ENCODE measurements at places on chromosomes 12 and 14.
A peak's percentile ranks its signal among the peaks of the same experiment; 100 is the strongest.

DNA sequence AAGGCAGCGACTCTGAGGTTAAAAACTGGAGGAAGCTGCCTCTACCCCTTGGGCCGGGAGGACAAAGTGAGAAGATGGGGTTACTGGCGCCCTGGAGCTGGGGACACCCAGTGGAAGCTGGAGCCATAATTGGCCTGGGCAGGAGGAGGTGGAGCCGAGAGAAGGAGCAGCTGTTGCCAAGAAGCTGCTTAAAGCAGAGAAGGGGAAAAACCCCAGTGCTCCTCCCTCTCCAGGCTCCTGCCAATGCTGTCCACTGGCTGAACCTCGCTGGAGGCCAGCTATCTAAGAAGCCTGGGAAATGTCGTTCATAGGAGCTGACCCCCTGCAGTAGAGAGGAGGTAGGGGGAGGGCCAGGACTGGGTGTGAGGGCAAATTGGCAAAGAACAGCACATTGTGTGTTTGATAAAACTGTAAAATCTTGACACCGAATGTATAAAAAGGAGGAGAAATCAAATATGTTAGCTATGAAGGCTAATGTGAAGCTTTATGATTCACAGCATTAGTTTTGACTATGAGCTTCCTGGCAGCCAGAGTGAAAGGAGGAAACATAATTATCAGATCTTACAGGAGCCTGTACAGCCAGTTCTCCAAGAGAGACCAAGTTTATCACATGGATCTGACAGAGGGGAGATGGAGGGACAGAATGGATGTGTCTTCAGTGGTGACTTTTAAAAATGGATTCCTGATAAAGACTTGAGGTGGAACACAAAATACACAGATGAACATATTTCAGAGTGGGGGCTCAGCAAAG, 9.5 kb downstream of the HHIPL1 start:
- peak; percentile 99 for ATAC-seq

DNA sequence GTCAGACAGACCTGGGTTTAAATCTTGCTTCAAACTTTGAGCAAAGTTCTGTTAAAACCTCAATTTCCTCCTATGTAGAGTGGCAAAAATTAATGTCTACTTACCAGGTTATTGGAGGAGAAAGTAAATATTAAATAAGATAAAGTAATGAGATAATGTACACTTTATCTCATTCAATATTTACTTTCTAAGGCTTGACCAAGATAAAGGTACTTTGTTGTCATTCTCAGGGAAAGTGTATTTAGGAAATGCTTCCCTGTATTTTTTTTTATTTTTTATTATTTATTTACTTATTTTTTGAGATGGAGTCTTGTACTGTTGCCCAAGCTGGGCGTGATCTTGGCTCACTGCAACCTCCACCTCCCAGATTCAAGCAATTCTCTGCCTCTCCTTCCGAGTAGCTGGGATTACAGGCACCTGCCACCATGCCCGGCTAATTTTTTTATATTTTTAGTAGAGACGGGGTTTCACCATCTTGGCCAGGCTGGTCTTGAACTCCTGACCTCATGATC, 4.7 kb downstream of the FAM161B start:
- ATAC-seq, result no peak

GRCh38 chr12:132145334-132145733, 1.1 kb downstream of the NOC4L start:
- no peak for ATAC-seq

DNA sequence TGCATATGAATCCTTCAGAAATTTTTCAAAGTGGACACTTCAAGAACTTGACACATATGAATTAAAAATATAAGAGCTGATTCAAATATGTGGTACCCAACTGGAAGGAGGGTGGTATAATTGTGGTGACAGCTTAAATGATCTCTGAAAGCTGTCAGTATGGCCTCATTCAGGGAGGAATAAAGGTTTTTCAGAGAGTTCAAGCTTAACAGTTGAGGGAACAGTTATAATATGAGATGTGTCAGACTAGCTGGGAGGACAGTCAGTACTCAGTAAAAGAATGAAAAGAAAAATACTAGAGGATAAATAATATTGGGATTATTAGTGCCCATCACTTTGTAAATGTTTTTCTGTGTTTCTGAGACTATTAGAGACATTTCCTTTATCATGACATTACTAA, 277.5 kb downstream of the RASSF9 start:
- ATAC-seq, result peak; percentile 55

DNA sequence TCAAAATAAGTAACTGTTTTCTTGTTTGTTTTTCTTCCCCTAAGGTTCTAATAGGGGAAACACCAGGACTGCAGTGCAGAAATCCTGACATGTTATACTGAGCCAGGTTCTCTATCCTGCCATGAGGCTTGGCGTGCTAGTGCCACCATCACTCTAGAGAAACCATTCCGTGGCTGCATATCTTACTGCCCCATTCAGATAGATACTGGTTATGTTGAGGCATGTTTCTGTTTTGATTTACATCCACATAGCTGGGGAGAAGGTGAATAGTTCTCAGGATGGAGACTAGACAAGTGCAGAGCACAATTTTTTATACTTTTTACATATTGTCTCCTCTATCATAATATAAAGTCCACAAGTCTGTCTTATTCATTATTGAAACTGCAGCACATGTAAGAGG, 11.5 kb downstream of the MAGOHB start:
- no peak for ATAC-seq

- ATAC-seq, result peak; percentile 74
Observed at GRCh38 chr14:60064491-60065072, 27.1 kb upstream of the PCNX4 start.

GRCh38 chr12:73531752-73532151, 1005.9 kb upstream of the ATXN7L3B start:
- no peak for ATAC-seq

- no peak for ATAC-seq
Observed at GRCh38 chr12:110845339-110845682, 1.5 kb upstream of the CCDC63 start.

DNA sequence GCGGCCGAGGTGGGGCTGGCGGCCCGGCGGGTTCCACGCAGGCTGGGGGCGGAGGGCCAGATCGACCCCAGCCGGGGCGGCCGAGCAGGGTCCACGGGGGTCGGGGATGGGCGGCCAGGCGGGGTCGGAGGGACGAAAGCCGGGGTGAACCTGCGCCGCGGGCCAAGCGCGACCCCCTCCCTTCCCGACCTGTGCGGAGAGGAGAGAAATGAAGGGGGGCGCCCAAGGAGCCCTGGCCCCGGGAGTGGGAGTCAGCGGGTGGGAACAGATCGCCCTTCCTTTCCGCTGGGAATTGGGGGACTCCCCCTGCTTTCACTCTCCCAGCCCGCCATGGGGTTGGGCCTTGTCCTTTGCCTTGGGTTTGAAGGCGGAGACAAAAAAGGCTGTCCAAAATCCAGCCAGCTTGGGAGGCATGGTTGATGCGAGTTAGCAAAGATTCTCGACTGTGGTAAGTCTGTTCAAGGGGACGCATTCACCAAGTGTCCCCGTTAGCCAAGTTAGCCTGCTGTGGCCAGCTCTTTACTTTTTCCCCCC, 559 bp upstream of the CKAP4 start:
- peak; percentile 60 for ATAC-seq

DNA sequence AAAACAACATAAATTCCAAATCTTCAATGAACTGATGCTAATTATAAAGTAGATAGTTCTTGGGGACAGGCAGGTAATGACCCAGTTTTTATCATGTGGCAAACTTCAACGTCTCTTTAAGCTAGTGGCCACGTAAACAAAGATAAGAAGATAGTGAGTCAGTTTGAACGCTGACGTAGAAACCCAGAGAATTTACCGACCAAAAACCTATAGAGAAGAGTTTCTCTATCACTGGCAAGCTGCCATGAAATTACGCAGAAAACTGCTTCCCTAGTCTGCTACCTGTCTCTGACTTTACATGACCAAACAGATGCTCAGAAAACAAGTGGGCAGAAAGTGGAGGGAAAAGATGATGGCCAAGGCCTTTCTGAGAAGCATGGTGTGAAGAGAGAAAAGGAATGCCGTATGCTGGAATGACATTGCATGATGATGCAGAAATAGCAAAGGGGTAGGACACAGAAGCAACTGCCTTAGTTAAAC, 136.3 kb downstream of the ITPR2 start:
- no peak for ATAC-seq

DNA sequence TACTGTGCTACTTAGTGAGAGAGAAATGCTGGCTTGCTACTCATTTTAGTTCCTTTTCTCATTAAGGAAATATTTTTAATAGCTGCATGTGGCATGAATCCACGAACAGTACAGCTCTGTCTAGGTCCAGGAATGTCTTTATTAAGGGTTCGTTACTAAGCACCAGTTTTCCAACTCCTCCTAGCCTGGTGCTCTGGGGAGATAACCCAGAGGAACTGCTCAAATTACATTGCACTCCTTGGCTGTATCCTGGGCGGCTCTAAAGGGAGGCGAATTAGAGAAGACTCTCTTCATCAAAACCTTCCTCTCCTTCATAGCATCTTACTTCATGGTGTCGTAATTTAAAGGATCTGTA, 101.3 kb downstream of the PPM1A start:
- ATAC-seq, result peak; percentile 66

DNA sequence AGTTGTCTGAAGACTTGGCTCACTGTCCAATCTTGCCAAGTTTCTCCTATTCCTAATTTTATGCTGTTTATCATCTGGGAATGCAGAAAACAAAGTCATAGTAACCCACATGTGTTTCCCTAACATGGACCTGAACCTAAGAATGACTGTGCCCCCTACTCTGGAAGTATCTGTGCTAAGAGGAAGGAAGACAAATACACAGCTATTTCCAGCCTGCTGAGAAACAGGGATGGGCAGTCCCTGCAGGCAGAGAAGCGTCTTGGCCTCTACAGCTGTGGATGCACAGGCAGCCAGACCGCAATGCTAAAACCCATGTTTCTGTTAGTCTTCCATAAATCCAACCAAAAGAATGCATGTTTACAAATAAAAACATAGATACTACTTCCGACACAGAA, 56.2 kb downstream of the DUSP16 start:
- peak; percentile 28 for ATAC-seq

DNA sequence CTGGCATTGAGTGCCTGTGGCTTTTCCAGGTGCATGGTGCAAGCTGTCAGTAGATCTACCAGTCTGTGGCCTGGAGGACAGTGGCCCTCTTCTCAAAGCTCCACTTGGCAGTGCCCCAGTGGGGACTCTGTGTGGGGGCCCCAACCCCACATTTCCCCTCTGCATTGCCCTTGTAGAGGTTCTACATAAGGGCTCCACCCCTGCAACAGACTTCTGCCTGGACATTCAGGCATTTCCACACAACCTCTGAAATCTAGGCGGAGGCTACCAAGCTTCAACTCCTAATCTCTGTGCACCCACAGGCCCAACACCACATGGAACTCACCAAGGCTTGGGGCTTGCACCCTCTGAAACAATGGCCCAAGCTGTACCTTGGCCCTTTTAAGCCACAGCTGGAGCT, 102.7 kb upstream of the PLEKHG7 start:
- no peak for ATAC-seq

GRCh38 chr12:90922145-90922627, 32.8 kb downstream of the CCER1 start:
- ATAC-seq, result peak; percentile 96

DNA sequence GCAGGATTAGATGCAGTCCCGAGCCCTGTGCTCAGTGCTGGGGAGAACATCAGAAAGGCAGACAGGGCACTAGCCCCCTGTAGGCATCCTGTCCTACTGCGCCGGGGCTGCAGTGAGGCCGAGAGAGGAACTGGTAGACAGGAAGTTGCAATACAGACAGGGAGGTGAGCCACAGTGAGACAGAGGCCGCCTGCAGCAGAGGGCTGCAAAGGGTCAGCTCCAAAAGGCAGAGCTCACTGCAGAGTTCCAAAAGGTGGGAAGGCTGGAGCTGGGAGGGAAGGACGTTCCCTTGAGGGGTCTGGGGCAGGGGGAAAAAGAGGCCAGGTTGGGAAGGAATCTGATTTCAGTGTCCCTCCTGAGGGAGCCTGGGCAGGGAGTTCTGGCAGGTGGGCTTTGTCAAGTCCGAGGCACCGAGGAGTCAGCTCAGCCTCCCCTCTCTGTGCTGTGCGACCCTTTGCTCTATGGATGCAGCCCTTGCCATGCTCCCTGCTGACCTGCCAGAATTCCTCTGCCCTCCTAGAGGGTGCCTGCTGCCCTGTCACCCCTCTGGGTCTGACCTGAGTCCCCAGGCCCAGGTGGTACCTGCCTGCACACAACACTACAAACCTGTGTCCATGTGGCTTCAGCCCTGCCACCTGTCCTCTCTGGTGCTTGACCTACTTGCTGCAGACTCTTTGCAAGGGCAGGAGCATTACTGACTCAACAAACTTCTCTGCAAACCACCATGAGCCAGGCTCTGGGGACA, 63.5 kb downstream of the PRMT8 start:
- no peak for ATAC-seq

DNA sequence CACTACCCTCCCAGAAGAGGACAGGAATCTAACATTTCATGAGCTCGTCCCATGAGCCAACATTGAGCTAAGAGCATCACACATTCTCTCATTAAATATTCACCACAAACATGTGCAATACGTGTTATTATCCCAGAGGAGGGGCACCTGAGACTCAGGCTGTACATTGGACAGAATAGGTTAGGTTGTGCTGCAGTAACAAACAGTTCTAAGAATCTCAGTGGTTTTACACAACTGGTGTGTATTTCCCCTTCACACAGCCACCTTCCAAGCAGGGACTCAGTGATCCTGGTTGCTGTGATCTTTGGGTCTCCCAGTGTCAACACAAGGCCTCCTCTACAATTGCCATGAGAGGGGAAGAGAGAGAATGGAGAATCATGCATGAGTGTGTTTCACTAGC, 15.0 kb upstream of the ACTN1 start:
- ATAC-seq, result no peak

DNA sequence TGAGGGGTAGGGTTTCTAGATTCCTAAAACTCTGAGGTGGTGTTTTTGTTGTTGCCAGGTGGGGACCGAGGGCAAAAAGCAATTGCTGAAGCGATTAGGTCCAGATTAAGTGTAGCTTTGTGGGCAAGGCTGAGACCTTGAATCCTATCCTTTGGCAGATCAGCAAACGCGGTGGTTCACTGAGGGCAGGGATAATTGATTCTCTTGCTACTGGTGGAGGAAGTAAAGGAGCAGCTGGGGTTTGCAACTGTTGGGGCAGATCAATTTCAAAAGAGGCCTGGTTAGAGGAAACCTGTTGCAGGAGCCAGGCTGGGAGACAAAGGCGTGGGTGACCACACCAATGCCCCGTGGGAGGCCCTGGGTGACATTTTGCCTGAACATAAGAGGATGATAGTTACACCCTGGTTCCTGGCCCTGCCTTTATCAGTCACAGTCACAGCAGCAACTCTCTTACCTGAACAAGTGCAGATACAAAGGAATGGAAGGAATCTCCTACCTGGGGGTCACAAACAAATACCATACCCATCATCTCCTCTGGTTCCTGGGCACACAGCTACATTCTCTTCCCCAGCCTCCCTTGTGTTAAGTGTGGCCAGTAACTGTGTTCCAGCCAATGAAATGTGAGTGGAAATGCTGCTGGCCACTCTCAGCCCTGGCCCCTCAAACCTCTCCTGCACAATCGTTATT, 43.3 kb upstream of the RASSF3 start:
- ATAC-seq, result no peak

GRCh38 chr12:12210416-12210815, 56.4 kb downstream of the LRP6 start:
- no peak for ATAC-seq

GRCh38 chr12:94593822-94594442, 56.4 kb downstream of the TMCC3 start:
- no peak for ATAC-seq

Data from SK-N-SH treated with all-trans-retinoic acid at 6 μM for 48 hours (cell line).